ENCODE measurements at places on chromosomes 11 and 22.

DNA sequence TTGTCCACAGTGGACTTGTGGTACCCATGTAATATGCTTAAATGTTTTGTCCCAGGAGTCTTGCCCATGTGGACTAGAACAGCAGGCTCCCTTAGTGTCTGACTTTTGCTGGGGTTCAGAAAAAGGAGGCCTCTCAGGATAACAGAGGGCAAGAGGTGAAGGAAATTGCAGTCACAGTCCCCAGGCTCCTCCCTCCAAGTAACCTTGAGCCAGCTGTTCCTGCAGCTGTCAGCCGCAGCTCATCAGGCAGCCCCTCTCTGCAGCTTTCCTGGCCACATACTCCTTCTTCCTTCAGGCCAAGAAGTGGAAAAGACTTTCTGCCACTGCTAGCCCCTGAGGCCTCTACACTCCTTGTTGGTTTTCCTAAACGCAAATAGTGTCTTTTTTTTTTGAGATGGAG, 6.3 kb upstream of the MYO18B start:
- DNase-seq = no peak

- no peak for DNase-seq
Measured at GRCh38 chr11:130561441-130561881, 113.0 kb downstream of the ADAMTS15 start.

DNA sequence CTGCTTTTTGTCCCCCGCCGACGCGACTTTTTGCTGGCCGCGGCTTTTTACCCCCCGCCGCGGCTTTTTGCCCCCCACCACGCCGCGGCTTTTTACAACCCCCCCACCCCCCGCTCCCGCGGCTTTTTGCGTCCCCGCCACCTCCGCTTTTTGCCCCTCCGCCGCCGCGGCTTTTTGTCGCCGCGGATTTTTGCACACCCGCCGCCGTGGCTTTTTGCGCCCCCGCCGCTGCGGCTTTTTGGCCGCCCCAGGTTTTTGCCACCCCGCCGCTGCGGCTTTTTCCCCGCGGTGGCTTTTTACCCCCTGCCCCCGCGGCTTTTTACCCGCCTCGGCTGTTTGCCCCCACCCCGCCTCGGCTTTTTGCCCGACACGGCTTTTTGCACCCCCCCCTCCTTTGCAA, 205.5 kb downstream of the CCT8L2 start:
- no peak for DNase-seq

- DNase-seq = no peak
Measured at GRCh38 chr11:43760902-43761301, 80.4 kb downstream of the HSD17B12 start.

DNA sequence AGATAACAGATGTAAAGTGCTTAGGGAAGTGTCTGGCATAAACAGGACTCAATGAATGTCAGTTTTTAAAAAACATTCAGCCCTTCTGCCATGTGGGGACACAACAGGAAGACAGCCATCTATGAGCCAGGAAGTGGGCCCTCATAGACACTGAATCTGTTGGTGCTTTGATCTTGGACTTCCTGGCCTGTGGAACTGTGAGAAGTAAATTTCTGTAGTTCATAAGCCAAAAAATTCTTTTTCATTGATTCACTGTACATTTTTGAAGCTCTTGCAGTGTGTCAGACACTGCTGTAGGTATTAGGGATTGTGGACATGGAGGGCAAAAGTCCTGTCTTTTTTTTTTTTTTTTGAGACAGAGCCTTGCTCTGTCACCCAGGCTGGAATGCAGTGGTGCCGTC, 188.6 kb downstream of the HIPK3 start:
- DNase-seq = no peak

GRCh38 chr11:75107187-75107586, 10.5 kb upstream of the OR2AT4 start:
- no peak for DNase-seq

DNA sequence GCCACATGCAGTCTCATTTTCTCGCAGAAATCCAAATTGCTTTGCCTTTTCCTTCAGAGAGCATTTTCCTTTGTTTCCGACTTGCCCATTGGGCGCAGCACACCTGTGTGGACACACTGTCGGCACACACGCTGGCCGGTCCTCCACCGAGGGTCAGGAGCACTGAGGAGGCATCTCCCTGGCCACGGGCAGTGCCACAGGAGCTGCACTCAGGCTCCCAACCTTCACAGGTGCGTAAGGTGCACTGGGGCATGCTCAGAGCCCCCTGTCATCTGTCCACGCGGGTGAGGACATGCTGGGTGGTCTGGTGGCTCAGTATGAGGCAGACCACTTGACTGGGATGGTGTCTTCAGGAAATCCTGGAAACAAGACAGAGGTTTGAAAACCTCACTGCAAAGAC, 779.1 kb downstream of the BRD1 start:
- DNase-seq = no peak

DNA sequence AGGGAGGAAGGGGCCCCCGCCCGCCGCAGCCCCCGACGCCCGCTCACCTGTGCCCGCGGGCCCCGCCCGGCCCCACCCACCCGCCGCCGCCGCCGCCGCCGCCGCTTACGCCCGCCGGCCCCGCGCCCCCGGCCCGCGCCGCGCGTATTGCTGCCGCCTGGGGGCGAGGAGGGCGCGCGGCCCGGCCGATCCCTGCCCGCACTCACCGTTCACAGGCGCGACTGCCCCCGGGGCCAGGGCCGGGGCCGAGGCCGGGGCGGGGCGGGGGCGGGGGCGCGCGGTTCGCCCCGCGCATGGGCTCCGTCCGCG, 212 bp downstream of the HRAS start:
- no peak for DNase-seq

DNA sequence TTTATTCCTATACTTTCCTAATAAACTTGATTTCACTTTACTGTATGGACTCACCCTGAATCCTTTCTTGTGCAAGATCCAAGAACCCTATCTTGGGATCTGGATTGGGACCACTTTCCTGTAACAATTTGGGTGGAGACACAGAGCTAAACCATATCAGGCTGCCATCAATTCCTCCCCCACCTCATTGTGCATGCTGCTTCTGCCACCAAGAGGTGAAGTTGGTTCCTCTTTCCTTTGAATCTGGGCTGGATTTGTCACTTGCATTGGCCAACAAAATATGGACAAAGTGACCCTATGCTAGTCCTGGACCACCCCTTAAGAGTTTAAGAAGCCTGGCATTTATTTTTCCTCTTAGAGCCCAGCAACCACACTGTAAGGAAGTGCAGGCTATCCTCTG, 39.4 kb upstream of the CEP295 start:
- no peak for DNase-seq

DNA sequence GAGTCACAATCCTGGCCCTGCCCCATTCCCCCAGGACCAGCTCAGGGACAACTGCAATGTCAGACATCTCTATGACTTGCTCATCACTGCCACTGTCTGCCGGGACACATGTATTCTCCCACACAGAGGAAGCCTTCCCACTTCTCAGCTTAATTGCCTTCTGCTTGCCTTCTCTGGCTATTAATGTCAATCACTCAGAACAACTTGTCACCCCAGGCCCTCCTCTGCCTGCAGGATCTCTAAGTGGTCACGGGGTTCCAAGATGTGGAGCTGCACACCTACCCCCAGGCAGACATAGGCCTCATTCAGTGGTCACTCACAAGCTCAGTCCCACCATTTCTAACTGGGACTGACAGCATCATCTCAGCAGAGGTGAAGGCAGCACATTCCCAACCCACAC, 15.1 kb downstream of the PLEKHA7 start:
- DNase-seq = no peak

DNA sequence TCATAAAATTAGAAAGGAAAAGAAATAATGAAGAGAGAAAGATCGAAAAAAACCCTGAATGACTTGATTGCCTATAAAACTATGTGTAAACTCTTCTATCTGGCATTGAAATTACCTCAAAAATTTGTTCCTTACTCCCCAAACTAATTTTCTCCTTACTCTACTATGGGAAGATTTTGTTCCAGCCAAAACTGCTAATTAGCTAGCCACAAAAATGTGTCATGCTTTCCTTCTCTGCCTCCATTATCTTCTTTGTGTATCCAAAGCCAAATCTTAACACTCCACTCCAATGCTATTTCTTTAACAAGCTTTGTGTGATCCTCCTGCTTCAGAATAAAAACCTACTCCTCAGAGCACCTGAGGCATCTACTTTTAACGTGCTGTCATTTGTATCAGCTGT, 831.2 kb downstream of the METTL15 start:
- DNase-seq = no peak

GRCh38 chr11:70158201-70158600, 44.9 kb upstream of the FADD start:
- no peak for DNase-seq

- DNase-seq = no peak
Measured at GRCh38 chr11:75986966-75987365, 172.0 kb downstream of the UVRAG start.

DNA sequence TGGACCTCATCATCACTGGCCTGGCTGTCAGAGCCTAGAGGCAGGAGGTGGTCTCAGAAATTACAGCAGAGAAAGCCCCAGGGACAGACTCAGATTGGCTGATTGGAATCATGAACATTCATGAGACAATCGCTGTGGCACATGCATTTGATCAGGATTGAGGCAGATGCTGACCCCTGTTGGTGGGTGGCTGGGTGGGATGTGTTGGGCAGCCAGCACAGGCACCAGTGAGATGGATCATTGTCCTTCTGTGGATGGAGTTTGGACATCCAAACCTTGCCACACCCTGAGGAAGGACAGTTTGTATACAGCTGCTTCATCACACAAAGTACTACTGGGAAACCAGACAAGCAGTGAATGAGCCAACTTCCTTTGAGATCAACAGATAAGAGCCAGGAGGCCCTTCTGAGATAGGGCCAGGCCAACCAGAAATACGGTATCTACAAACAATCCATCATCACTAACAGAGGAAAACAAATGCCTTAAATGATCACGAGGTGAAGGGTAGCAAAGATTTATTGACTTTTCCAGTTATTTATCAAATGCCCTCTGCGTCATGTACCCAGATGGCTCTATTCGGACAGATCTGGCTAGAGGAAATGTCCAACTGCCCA, 17.3 kb downstream of the COMMD9 start:
- no peak for DNase-seq

DNA sequence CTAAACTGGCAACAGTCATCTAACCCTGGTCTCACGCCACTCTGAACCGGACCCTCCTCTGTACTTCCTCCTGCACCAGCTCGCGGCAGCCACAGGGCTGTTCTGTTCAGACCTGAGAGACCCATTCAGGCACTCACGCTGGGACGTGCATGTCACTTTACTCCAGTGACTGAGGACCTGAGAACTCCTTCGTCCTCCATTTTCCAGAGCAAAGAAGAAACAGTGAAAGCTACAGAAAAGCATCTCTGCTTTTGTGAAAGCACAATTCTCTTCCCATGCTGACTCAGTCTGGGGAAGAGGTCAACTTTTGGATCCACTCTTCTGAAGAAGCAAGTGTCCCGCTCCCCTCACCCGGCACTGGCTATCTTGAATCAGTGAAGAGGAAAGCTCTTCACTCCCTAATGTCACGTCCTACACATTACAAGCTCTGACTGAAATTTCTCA, 24.5 kb downstream of the PISD start:
- no peak for DNase-seq

DNA sequence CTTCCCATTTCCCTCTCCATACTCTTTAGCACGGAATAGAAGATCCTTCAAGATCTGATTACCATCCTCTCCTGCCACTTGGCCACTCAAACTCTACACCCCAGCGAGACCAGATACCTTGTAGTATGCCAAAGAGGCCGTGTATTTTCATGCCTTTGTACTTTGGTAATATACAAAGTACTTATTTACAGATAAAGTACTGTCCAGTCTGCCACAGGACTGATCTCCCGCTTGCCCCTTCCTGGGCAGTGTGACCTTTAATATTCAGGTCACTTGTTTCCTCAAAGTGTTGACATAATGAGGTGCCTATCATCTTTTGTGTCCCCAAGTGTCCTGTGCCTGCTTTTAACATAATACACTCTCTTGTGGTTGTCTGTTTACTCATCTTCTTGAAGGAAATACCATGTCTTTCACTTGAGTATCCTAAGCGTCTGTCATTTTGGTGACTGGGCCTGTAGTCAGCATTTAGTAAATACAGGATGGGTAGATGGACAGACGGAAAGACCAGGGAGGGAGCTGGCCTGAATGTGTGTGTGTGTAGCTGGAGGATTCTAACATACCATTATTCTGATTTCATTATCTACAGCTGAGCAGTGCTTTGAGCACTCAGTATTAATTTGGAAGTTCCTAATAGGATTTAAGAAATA, 137.4 kb downstream of the NAV2 start:
- DNase-seq = no peak

GRCh38 chr11:17001806-17002205, 12.4 kb downstream of the PLEKHA7 start:
- no peak for DNase-seq

DNA sequence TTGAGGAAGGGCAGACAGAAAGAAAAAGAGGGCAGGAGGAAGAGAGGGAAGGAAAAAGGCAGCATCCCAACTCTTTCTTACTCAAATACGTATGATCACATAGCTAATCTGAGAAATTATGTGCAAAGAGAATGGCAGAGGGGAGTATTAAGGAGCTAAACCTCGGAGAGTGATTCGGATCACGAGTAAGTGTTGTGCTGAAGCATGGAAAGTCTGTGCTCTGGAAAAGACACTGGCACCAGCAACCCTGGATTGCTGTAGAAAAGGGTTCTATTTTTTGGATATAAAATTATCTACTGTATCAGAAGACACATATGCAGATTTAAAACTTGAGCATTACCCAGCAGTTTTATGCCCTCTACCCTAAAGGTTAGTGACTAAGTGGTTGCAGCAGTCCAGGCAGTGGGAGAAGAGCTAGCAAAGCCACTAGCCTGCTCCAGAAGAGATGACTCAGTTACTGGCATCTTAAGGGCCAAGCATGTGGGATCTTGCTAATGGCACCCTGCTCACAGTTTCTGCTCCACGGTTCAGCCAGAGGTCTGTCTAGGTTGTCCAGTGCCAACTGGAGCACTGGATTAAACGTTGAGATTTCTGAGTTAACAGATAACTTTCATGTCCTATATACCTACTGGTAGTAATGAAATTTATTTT, 151.7 kb downstream of the SWAP70 start:
- DNase-seq = no peak

GRCh38 chr11:72823105-72823804, 9.0 kb downstream of the ATG16L2 start:
- no peak for DNase-seq

DNA sequence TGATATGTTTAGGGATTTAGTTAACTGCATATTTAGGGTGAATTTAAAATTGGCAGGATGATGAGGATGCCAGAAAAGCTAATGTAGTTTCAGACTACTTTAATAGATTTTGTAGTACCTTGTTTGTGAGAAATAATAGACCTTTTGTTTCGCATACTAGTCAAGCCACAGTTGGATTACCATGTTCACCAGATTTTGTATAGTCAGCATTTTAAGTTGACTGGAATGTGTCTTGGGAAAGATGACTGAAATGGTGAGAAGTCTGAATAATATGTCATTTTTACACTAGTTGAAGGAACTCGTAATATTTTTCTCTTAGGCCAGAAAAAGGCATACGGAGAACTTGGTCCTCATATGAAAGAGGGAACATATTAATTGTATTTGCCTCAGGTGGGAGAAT, 23.4 kb downstream of the ATM start:
- DNase-seq = no peak

GRCh38 chr11:126838779-126839178, 161.8 kb downstream of the KIRREL3 start:
- no peak for DNase-seq
